Breast epithelium (tissue), 4 donors: ENCODE measurements at places on chromosomes 1 and 21. TPM values are rescaled to one million over a fixed set of nuclear protein-coding genes. Genes with fewer than 3 reads are reported as not detected.

Gene NBPF10
- 1.3 TPM for total RNA-seq

Gene SLAMF8
- total RNA-seq, result 2.3 TPM

Gene S100A12
- 1.3 TPM for total RNA-seq

Gene VCAM1
- total RNA-seq, result 12.3 TPM

Gene NRDC
- 103 TPM for total RNA-seq

Gene GPR157
- total RNA-seq, result 4.3 TPM

Gene LRRC71
- total RNA-seq, result not detected

Gene COL16A1
- total RNA-seq, result 55.2 TPM

DNA sequence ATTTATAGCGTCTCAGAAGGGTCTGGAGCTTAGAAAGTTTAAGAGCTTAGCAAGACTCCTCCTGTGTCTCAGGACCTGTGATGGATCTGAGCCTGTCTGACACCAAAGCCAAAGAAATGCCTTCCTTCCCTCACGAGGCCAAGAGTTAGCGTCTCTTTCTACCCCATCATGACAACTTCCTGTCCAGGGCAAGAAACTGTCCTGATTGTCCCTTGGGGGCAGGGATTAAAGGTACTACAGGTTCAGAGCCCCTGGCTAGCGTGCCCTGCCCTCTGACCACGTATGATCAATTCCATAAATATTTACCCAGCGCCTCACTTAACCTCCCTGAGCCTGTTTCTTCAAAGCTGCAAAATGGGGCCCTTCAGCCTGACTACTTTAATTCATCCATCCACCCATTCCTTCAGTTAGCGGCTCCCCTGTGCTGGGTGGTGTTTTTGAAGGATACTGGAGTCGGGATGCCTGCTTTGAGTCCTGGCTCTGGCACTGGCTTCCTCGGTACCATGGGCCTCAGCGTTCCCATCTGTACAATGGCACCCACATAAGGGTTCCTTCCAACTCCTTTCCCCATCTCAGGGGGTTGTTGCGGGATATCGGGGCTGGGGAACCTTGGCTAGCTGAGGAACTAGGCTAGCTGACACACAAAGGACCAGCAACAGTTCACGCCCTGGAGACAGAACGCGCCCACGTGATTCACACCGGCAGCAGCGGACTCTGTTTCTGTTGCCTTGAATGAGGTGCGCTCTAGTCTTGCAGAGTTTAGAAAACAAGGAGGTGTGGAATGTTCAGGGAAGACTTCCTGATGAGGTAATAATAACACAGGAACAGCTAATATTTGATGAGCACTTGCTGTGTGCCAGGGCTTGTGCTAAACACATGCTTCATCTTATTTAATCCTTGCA is 23.0 kb upstream of the EPHA2 start:
- no peak for DNase-seq

- no peak for DNase-seq
Observed at GRCh38 chr1:187763465-187763864, 934.7 kb downstream of the PLA2G4A start.

GRCh38 chr1:205656236-205656635 is 24.1 kb downstream of the SLC45A3 start:
- DNase-seq, result no peak

GRCh38 chr1:197441999-197442414 is 174.0 kb downstream of the CRB1 start:
- no peak for DNase-seq

- no peak for DNase-seq
Observed at GRCh38 chr1:79811173-79811572, 804.6 kb upstream of the ADGRL4 start.

DNA sequence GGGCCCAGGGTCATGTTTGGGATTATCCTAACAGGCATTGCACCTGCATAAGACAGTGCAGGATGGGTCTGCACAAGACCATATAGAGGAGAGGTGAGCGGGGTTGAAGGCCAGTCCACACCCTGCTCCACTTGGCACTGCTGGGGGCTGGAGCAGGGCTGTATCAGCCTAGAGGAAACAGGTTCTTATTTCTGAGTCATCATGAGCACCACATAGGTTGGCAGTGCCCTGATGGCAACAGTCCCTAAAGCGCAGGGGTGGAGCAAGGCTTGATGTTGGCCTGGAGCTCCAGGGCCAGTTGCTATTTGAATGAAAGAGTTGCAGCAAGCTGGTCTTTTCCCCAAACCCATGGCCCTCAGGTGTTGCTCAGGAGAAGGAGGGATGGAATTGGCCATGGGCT is 29.8 kb upstream of the BMP8B start:
- no peak for DNase-seq

GRCh38 chr1:203138066-203138465 is 10.5 kb downstream of the ADORA1 start:
- DNase-seq, result no peak

- DNase-seq, result peak; percentile 62
Observed at GRCh38 chr1:231684356-231685244, 58.0 kb downstream of the DISC1 start.

GRCh38 chr1:47324682-47325081 is 8.9 kb upstream of the CMPK1 start:
- DNase-seq, result no peak

GRCh38 chr1:3846541-3846940 is 10.5 kb downstream of the CEP104 start:
- DNase-seq, result no peak

- DNase-seq, result no peak
Observed at GRCh38 chr1:33561576-33561975, 89.1 kb downstream of the ZSCAN20 start.

DNA sequence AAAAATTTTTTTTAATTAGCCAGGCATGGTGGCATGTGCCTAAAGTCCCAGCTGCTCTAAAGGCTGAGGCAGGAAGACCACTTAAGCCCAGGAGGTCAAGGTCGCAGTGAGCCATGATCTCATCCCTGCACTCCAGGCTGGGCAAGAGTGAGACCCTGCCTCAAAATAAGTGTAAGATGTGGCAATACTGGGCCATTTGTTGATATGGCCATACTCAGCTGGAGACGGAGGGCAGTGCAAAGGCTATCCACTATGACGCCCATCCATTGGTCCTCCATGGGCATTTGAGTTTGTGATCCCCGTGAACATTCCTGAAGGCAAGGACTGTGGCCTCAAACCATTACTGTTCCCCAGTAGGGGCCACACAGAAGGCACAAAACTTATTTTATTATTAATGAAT is 1.5 kb downstream of the CASP9 start:
- no peak for DNase-seq

DNA sequence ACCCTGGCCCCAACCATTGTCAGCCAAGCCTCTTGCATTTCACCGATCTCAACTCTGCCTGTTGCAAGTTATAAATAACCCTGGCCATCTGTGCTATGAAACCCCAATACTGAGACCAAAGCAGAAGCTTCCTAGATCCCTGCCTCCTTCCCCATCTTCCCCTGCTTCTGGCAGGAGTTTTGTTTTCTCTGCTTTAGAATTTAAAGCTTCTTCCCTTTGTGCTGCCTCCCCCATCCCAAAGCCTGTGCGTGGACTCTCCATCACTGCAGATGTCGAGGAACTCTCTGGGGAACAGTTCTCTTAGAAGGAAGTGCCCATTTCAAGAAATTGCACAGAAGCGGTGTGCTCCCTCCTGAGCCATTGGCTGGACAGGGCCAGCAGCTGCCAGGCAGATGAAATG is 17.4 kb upstream of the MYOG start:
- no peak for DNase-seq

GRCh38 chr1:217896490-217896889 is 265.3 kb downstream of the SPATA17 start:
- DNase-seq, result no peak

- no peak for DNase-seq
Observed at GRCh38 chr1:166164995-166165660, 1.7 kb downstream of the FAM78B start.

DNA sequence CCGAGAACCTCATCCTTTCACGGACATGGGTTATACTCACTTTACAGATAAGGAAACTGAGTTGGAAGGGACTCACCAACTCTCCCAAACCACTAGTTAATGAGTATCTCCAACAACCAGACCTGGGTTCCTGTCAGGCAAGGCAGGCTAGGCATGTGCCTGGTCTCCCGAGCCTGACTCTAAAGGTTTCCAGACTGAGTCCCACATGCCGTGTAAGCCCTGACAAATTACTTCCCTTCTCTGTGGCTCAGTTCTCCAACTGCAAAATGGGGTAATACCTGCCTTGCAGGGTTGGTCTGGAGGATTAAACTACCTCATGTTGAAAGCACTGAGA is 34.3 kb downstream of the SSBP3 start:
- DNase-seq, result no peak

DNA sequence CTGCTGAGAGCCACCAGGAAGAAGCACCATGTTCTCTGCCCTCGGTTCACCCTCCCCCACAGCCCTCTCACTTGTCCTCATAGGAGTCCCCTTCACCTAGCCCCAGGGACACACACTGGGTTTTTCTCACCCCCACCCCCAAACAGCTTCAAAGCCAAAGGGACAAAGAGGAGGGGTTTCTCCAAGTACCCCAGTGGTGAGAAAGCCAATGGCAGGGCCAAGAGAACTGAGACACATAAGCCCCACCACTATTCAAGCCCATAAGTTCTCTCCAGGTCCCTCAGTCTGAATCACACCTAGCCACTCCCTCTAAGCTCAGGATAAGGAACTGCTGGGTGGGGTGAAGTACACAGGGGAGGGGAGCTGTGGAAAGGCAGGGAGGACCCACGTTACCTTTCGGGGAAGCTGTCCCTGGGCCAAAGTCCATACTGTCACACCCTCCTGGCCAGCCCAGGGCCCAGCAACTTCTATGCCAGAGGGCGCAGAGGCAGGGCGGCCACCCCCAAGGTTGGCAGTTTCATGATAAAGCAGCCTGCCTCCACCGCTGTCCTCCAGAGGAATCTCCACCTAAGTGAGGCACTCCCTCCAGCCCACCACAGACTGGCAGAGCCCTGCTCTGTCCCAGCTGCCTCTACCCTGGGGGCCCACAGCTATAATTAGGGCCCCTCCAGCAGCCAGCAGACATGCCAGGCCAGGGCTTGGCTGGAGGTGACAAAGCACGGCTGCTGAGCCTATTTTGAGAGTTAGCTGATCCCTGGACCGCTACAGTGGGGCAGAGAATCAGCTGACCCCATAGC is 39.0 kb upstream of the PPP1R15B start:
- no peak for DNase-seq
